ENCODE measurements at places on chromosomes 3 and 15.
A peak's percentile ranks its signal among the peaks of the same experiment; 100 is the strongest.

DNA sequence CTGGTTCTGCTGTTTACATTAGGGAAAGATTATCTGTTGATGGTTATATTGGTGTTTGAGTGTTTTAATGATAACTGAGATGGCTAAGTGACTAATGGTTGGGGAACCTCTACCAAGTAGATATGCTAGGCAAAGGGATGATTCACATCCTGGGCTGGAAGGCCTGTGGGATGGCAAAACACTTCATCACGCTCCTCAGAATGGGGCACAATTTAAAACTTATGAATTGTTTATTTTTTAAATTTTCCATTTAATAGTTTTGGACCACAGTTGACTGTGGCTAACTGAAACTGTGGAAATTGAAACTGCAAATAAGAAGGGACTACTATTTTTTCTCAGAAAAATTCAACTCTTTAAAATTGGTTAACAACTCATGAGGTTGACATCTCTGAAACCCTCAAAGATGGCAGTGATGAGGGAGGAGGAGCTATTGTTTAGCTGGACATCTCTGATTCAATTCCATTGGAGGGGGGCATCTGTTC lies 100.5 kb upstream of the ZBED2 start:
- DNase-seq = peak; percentile 24

DNA sequence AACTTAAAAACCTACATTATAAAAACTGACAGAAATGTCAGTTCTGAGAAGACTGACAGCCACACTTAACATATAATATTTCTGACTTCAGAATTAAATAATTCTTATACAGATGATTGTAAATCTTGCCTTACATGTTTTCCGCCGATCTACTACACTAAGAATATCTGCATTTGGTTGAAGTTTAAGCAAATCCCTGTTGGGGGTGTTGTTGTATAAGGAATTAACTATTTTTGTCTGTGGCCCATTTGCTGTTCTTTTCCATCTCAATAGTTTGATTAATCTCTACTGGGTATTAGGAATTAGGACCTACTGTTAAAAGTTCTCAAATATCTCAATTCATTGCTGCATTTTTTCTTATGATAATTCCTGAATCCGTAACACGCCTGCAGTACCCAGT lies 838.3 kb upstream of the ROBO1 start:
- DNase-seq = no peak

GRCh38 chr15:101213570-101213969 lies 38.3 kb downstream of the CHSY1 start:
- no peak for DNase-seq

- DNase-seq = no peak
These were observed 61.3 kb downstream of the CTDSPL start for GRCh38 chr3:37922721-37923568.

DNA sequence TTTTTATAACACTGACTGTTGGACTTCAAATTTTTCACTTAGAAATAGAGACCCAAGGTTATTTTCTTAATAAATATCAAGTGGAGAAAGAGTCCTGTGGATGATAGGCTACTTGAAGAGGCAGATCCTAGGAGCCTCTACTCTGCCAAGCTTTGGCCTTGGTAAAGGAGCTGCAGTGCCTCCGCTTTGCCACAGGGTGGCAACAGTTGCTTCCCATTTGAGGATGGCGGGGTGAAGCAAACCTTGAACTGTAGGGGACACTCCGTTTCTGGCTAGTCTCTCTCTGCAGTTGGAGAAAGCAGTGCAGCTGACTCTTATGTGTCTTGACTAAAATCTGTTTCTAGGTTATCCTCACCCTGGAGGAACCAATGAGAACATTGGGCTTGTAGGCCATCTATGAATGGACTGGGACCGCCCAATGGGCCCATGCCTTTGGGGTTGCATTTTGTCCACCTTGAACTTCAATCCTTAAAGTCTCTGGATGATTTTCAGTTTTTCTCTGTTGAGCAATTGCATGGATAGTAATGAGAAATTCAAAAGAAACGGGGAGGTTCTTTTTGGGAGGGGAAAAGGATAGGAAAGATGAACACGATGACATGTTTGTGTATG lies 9.8 kb downstream of the SCG5 start:
- DNase-seq = peak; percentile 58

DNA sequence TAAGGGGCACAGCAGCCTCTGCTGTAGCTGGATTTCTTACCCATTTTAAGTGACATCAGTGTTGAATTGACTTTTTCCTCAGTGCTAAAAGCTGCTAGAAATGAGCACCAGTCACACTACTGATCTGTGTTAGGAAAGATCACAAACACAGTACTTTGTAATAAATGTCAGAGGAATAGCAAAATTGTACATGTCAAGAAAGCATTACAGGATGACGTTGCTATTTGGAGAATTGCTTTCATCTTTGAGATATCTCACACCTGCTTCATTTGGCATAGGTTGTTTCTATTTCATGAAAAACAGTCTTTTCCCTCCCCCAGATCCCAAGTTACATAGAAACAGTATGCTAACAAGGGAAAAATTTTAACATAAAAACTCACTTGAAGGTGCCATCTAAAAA lies 77.8 kb downstream of the SLC25A26 start:
- no peak for DNase-seq

DNA sequence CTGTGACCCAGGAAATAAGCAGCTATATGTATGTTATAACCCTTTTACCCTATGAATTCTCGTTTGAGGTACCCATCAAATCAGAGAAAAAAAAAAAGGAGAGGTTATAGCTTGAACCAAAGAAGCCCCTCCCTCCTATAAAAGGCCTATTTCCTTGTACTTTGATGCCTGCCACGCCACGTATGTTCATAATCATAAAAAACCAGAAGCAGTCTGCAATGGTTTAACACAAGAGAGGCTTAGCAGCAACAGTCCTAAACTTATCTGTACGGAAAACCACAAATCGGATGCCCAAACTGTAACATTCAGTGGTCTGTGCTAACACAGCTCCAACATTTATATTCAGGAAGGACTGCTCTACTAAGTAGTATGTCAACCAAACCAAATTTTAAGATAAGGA lies 21.2 kb downstream of the CCR8 start:
- no peak for DNase-seq

GRCh38 chr15:42032376-42033213 lies 11.8 kb upstream of the PLA2G4E start:
- no peak for DNase-seq

DNA sequence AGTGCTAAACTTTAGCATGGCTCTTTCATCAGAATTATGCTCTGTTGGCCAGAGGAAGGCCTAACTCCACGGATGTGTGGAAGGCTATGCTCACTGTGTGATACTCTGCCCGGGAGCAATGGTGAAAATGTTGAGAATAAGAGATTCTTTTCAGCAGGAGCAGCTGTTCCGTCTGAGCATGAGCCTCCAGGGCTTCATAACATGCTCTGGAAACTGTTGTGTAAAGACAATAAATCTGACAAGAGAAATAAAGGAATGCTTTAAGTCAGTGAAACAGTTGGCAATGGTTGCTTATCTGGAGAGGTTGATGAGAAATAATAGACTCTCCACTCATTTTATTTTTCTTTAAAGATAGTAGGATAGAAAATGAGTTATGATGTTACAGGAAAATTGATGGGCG lies 269.8 kb downstream of the DIPK2A start:
- no peak for DNase-seq

- no peak for DNase-seq
These were observed 63.7 kb upstream of the ULK4 start for GRCh38 chr3:42025370-42026138.

DNA sequence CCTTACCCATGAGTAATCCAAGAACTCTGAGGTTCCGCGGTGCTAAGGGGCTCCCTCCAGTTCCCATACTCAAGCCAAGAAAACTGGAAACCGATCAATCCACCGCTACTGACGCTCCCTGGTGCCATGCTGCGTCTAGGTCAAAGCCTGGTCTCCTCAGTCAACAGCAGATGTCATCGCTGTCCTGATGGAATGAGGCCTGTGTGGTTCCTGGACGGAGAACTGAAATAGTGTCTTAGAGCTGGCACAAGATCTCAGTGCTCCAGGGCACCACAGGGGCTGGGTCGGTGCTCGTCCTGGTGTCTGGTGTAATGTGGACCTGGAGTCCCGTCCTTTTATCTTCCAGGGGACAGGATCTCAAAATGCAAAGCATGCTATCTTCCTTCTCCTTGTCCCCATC lies 373.9 kb upstream of the CFAP20DC start:
- DNase-seq = no peak

GRCh38 chr3:117548600-117548999 lies 839.0 kb downstream of the TUSC7 start:
- DNase-seq = no peak

- DNase-seq = no peak
These were observed 50.3 kb downstream of the CHSY1 start for GRCh38 chr15:101201411-101202174.

- peak; percentile 51 for DNase-seq
These were observed 238.2 kb upstream of the C2CD4B start for GRCh38 chr15:62403164-62403809.

DNA sequence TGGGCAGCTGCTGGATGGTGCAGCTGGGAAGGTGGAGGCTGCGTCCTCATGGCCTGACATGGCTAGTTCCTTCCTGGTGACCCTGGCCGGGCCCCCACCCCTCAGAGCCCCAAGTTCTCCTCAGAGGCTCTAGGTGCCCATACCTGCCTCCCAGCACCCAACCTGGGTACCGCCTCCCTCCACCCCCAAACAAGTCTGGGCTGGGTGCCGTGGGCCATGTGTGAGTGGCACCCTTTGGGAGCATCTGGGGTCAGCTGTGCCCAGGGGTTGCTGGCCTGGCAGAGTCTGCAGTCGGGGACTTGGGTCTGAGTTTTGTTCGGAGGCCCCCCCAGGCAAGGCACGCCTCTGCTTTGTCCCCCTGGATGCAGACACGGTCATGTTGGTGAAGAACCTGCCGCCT lies 10.5 kb downstream of the PLXNA1 start:
- no peak for DNase-seq

- DNase-seq = no peak
These were observed 122.1 kb upstream of the LRIG1 start for GRCh38 chr3:66622756-66623457.
